Activated T-helper 1 cell treated with anti-CD3 and anti-CD28 coated beads, Interleukin-2, amount 50 U/mL, for 16 hours (primary cell): ENCODE measurements at places on chromosomes 3 and 15.

DNA sequence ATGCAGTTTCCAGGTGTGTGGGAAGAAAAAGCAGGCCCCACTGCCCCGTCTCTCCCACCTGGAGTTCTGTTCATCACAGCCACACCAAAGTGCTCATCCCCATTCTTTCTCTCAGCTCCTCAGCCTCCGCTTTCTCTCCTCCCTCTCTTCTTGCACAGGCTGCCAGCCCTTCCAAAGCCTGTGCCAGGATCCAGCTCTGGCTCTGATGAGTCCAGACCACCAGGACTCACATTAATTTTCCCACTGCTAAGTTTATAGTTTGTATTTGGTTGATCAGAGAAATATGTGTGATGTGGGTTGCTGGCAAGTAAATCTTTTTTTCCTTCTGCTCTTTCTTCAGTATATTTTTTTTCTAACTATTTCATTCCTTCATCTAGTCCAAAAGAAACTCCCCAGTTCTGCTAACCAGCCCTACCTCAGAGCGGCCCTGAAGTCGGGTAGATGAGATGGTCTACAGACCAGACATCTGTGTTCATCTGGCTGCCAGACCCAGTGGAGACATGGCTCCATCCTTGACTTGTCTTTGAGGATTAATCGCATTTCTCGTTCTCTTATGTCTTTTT, 49.8 kb downstream of the BOC start:
- no peak for DNase-seq

DNA sequence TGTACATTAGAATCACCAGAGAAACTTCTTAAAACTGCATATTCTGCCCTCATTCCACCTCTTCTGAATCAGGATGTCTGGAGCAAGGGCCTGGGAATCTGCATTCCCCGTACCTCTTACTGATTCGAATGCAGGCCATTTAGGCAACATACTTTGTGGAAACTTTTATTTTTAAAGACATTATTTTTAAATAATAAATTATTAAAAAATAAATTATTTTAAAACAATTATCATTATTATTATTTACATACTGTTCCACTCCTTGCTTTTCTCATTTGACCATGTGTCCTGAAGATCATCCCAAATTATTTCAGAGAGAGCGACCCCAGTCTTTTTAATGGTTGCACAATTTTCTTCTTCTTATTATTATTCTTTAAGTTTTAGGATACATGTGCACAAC, 336.6 kb upstream of the TBC1D5 start:
- no peak for DNase-seq

DNA sequence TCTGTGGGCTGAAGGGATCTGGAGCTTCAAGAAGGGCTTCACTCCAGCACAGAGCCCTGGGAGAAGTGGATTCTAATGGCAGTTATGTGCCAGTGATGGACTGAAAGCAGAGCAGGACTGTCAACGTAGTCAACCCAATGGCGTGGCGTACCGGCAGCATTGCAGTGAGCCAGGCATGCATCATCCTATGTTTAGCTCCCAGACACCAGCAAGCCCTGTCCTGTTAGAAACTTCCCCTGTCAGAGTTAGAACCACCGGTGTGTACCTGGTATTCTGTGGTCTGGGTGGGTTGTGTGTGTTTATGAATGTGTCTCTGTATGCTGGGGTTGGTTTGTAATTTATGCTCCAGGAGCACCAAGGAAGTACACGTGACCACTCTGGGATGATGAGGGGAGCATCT, 86.3 kb downstream of the CLSTN2 start:
- DNase-seq = no peak

GRCh38 chr3:60998858-60999257, 252.4 kb downstream of the FHIT start:
- no peak for DNase-seq

- DNase-seq = no peak
Observed at GRCh38 chr3:73586190-73586589, 38.6 kb downstream of the PDZRN3 start.

GRCh38 chr3:16311960-16312451, 47.0 kb downstream of the OXNAD1 start:
- peak; percentile 25 for DNase-seq

GRCh38 chr3:179318876-179319275, 4.0 kb upstream of the ZNF639 start:
- no peak for DNase-seq

DNA sequence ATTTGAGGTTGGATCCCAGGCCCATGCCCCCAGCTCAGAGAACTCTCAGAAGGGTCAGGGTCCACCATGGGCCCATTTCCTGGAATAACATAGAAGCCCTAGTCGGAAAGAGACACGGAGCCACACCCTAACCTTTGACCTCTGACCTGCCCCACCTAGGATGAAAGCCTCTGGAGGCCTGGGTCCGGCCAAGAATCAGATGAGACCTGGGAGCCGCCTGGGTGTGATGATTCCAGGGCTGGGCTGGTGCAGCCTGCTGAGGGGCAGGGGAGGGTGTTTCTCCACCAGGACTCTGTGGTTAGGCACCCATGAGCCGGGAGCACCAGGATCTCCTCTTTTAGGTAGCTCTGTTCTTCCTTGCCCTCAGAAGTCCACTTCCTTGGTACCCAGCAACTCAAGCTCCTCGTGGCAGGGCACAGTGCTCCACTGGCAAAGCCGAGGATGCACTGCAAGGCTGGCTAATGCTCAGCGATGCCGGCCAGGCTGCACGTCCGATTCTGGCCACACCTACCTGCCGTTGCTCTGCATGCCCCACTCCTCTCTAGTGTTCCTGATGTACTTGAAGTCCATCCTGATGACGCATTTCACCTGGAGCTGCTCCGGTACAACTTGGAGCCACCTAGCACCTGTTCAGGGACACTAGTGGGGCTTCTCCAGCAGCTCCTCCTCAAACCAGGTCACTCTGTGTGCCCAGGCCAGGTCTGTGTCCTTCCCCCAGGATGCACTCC, 57.4 kb downstream of the ZNF445 start:
- DNase-seq = no peak

GRCh38 chr3:17014709-17015108, 130.0 kb downstream of the PLCL2 start:
- no peak for DNase-seq

GRCh38 chr3:106401666-106402490, 533.1 kb upstream of the CBLB start:
- no peak for DNase-seq

DNA sequence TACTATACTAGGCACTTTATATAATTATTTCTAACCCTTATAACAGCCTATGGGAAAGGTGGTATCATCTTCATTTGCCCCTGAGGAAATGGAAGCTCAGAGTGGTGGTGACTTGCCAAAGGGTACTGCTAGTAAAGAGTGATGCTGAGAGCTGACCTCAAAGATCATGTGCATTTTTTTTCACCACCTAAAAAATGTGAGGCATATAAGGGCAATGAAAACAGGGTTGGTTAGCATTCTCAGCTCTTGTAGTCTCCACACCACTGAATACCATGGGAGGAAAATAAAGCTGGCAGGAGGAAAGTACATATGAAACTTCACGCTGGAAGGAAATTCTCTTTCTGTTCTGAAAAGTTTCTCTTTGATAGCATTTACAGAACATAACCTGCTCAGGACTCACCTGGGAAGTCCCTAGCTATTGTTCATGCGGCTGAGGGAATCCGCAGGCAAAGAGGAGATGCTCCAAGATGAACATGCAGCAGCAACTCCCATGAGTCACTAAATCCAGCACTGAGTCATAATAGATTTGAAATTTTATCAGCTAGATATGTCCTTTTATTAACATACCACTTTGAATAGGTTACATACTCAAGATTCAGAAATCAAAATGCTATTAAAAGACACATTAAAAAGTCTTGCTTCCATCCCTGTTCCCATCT, 17.3 kb downstream of the FAIM start:
- DNase-seq = no peak

GRCh38 chr3:129576514-129577352, 29.7 kb downstream of the PLXND1 start:
- DNase-seq = peak; percentile 42

DNA sequence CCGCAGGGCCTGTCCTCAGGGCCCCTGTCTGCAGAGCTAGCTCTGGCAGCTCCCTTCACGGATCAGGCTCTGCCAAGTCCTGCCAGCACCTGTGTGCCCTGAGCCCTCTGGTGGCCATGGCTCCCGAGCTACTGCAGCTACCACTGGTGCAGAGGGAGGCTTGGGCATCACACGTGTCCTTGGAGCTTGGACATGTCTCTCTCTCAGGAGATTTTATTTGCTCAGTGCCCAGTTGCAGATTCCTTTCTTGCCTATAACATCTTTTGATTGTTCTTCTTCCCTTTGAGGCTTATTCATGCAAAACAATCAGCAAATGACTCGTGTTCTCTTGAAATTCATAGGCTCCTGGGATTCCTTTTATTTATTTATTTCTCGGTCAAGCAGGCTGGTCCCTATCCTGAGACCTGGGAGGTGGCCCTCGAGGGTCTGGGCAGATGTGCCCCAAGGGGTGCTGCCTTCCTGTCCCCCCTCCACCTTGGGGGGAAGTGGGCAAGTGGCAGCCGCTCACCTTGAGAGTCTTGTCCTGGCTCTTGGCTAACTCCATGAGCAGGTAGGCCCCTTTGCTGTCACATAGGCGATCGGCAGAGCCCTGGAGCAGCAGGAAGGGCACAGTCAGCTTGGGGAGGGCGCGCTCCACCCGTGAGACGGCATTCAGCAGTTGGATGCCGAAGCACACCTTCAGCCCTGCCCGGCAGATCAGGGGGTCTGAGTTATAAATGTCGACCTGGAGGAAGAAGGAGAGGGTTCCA, 21.9 kb downstream of the ABTB1 start:
- no peak for DNase-seq

- DNase-seq = peak; percentile 57
Observed at GRCh38 chr15:99925661-99926461, 192.6 kb upstream of the LYSMD4 start.
